ENCODE measurements at places on chromosomes 7 and 10.

GRCh38 chr10:43795639-43796038 is 147.0 kb upstream of the ZNF32 start:
- no peak for DNase-seq

GRCh38 chr10:31883397-31883796 is 45.2 kb downstream of the ARHGAP12 start:
- no peak for DNase-seq

- DNase-seq, result no peak
Measured at GRCh38 chr7:86760236-86760635, 116.5 kb downstream of the GRM3 start.

DNA sequence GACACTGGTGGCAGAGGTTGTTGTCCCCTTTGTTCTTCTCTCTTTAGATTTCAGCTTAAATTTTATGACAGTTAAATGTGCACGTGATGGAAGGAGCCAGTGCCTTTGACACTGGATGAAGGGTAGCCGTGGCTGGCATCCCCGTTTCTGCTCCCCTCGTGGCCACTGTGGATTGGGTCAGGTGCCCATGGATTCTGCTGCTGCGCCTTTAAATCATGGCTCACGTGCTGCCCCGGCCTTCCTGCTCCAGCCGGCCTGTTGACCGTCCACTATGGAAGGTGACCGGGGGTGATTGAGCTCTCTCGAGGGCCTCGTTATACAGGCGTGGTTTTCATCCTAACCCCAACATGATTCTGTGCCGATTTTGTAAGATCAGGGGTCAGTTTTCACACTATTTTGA is 34.5 kb downstream of the WDR37 start:
- DNase-seq, result no peak

DNA sequence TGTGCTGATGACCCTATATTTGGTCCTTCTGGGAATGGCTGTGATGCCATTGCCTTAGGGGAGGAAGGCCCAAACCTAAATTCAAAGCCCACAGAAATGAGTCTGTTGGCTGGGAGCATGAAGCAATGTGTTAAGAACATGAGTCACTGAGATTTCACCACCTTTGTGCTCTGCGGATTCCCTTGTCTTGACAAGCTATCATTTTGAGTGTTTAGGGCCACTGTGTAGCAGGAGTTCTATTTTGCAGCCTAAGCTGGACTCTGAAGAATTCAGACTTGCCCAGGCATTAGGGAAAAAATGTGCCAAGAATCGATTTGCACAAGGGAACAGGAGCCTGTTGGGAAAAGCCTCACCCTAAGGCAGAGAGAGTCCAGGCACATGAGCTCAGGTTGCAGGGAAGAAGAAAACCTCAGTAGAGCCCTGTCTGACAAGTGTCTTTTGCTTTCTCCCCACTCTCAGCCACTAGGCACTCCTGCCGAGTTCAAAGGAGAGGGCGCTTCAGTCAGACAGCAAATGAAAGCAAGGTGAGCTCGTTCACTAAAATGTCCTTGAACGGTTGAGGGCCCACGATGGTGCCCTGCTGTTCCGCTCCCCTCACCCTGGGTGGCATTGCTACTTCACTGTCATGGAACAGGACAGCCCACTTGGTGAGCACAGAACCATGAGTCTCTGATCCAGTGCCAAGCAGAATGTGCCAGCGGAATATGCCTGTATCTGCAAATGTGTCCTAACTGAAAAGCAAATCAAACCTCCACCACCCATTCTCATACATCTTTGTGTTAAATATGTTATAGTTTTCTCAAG is 93.6 kb downstream of the PRLHR start:
- no peak for DNase-seq

DNA sequence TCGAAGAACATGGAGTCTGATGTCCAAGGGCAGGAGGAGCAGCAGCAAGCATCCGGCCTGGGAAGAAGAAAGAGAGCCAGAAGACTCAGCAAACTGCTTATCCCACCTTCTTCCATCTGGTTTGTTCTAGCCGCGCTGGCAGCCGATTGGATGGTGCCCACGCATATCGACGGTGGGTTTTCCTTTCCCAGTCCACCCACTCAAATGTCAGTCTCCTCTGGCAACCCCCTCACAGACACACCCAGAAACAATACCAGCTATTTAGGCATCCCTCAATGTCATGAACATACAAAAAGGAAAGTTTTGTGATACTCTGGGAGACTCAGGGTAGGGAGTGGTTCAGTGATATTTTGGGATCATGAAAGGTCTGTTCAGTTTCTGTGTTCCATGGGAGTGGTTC is 139.6 kb downstream of the LYZL1 start:
- DNase-seq, result no peak

- DNase-seq, result no peak
Measured at GRCh38 chr10:63214571-63214970, 81.4 kb downstream of the NRBF2 start.

DNA sequence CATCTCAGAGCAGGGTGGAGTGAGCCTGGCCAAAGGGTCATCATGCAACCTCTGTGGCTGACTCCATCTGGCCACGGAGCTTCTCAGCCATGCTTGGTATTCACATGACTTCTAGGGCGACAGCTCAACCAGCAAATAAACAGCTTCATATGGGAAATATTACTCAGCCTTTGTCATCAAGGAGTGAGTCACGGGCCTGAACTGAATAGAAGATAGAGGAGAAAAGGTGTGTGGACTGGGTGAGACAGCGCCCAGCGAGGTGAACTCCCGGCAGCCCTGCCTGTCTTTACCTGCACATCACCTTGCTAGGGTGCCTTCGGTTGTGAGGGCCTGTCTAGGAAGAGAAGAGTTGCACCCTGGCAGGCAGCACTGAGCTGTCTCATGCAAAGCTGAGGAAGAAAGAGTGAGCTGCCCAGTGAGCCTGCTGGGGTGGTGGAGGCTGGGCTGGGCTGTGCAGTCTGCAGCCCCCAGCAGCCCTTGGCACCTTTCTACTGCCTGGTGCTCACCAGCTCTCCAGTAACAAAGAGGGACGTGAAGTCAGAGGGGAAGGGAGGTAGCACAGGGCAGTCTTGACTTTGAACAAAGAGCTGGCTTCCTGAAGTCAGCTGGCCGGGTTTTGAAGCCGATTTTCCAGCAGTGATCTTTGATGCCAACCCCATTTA is 114.2 kb downstream of the EGFR start:
- DNase-seq, result peak; percentile 92

DNA sequence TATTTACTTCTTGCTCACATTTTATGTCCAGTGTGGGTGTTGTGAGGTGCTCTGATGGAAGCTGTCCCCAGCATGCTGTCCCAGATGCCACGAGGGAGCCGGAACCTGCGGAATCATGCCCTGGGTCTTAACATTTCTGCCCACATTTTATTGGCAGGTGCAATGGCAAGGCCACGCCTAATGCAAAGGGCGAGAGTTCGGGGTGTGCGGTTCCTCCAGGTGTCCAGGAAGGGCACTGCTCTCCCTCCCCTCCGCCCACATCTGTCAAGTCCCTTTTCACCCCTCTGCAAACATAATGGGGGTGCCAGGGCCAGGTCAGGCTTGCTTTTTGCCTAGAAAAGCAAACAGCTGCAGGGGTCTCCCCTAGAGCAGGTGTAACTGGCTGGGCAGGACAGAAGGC is 16.4 kb downstream of the PDAP1 start:
- no peak for DNase-seq

GRCh38 chr7:91351374-91351773 is 87.1 kb downstream of the FZD1 start:
- DNase-seq, result no peak

DNA sequence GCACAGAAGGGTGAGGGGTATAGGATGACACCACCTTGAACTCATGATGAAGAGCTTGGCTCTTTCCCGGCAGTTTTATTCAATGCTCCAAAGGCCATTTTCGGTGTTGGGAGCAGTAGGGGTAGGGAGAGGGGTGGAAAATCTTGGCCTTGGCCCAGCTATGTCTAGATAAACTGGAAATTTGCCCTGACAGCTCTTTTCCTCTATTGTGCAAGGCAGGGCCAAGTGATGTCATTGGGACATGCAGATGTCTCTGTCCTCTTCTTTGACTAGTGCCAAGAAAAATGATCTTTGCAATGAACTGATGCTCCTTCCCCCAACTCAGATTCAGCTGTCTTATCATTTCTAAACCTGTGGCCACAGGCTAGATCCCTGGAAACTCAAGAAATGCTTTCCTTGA is 27.7 kb upstream of the PRKCQ start:
- DNase-seq, result no peak

- no peak for DNase-seq
Measured at GRCh38 chr7:516216-516605, 3.4 kb downstream of the PDGFA start.

DNA sequence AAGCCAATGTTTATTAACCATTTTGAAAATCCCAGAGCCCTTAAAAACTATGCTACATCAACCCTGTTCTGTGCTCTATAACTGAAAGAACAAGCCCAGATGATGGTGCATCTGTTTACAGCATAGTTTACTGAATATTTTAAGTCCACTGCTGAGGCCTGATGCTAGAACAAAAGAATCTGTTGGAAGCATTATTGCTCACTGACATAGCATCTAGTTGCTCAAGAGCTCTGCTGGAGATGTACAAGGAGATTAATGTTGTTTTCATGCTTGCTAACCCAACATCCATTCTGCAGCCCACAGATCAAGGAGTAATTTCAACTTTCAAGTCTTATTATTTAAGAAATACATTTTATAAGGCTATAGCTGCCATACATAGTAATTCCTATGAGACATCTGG is 181.3 kb upstream of the FEZF1 start:
- DNase-seq, result no peak

DNA sequence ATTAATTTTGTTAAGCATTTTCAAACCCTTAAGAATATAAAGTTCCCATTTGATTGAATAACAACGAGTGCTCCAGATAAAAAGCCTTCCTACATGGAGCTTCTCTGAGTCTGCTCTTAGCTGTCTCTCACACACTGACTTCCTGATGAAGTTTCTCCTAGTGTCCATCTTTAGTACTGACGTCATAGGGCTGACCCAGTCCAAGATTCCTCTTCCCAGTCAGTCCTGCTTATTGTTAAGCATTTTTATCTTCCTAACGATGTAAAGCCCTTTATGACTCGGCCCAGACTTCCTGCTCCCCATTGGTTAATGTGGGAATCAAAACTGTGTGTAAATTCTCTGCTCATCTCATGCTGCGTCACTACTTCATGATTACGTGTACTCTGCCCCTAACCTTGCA is 398.8 kb downstream of the TFEC start:
- no peak for DNase-seq

GRCh38 chr10:49090696-49091380 is 24.5 kb downstream of the VSTM4 start:
- no peak for DNase-seq

- DNase-seq, result no peak
Measured at GRCh38 chr7:159146084-159146858, 1.6 kb upstream of the VIPR2 start.

GRCh38 chr7:123738356-123738755 is 10.4 kb downstream of the WASL start:
- DNase-seq, result no peak

DNA sequence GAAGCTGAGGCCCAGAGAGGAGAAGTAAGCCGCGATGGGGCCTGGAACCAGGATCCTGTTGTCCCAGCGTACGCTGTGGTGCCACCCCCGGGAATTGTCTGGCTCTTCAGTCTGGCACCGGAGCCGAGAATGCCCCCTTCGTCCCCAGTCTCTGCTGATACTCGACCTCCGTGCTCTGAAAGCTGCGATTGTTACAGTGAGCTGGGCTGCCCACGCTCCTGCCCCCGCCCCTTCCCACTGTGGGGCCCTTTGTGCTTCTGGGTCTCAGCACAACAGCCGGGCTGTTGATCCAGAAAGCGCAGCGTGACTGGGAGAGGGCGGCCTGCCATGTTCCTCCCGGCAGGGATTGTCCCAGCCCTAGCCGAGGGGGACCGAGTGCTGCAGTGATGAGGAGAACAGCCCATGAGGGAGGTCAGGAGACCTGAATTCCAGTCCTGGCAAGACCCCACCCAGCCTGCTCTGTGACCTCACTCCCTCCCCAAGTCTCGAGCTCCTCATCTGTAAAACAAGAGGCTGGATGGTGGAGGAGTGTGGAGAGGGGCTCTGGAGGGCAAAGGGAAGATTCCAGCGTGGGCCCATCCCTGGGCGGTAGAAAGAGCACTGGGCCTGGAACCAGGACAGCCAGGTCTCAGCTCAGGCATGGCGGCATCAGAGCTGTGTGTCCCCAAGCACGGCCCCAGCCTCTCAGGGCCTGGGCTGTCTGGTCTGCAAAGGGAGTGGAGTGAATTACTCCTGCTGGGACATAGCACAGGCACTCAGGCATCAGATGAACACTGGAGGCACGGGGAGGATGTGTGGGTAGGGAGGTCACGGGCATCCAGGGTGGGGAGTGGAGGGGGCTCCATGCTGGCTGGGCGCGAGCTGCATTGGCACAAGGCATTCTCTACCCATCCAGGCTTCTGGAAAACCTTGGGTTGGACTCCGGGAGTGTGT is 43.6 kb downstream of the TSPAN15 start:
- DNase-seq, result no peak

DNA sequence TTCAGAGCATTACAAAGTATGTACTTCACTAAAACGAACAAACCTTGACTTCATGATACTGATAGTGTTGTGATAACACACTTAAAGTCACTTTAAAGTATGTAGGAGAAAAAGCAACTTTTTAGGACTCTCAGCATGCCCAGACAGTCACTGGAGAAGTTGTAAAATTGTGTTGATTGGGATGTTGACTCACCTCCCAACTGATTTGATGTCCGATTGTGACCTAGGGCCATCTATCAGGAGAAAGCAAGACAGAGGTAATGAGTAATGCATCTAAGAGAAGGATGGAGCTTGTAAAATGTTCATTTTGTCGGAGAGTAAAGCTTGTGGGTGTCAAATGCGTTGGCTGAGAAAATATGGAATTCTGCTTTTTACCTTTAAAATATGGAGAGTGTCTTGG is 135.4 kb upstream of the SEMA3D start:
- no peak for DNase-seq

- no peak for DNase-seq
Measured at GRCh38 chr10:79073784-79074432, 5.1 kb downstream of the ZMIZ1 start.

GRCh38 chr7:55977831-55978230 is 13.4 kb downstream of the NIPSNAP2 start:
- no peak for DNase-seq

DNA sequence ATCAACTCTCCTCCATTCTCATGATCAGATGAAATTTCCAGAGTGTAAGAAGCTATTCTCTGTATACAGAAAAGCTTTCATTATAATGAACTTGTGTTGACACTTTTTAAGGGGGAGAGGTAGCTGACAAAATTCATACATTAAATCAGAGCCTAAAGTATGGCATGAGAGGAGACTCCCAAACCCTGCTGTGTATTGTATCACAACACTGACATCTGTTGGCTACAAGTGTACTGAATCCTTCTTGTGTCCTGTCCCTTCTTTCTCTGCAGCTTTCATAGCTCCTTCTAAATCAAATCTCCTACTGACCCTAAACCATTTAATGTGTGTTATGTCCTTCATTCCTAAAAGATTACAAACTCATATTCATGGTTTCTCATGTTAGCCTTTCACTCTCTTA is 70.9 kb downstream of the GCC1 start:
- no peak for DNase-seq

Measured in amniotic stem cell (primary cell).